Kasumi-1 (cell line): ENCODE measurements at places on chromosomes 11 and 22.

DNA sequence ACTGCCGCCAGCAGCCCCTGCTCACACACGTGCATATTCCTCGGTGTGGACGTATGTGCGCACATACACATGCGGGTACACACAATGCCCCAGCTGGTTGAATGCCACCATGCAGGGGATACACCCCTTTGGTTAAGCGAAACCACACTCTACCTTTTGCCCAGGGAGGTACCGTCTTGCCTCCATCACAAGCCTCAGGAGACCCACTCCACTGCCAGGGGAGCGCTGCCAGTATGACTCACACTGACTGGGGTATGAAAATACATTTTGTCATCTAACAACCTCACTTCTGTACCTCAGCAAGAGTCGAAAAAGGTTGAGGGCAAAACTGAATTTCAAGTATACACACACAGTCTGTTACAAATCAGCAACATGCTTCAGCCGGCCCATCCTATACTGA lies 39.4 kb downstream of the TMEM45B start:
- DNase-seq: no peak

- DNase-seq: no peak
These were observed 6.0 kb upstream of the FXYD6 start for GRCh38 chr11:117882311-117882905.

DNA sequence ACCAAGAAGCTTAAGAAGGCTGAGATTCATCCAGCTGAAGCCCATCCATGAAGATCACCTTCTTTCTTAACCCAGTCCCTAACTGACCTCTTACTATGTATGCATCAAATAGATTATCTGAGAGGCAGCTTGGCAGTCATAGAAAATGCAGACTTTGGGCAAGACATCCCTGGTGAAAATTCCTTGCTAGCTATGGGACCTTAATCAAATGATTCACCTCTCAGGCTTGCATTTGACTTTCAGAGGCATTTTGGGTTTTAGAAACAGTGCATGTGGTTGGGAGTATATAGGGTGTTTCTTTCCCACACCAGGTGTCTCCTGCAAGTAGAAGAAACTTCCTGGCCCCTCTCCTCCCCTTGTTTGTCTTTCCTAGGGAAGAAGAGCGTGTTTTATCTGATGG lies 188.5 kb upstream of the ISX start:
- no peak for DNase-seq

DNA sequence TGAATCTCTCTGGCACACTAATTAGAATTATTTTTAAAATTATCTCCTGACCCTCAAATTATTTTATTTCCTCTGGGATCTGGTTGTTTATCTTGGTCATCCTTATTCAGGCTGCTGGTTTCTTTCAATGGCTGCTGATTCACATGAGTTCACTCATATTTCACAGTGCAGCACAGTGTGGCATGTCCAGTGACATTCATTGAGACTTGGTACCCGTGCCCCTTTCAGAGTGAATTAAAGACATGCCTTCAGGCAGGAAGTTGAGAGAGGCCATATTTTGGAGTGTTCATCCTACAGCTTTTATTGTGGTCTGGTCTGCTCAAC lies 13.5 kb downstream of the DCPS start:
- DNase-seq: no peak

- no peak for DNase-seq
These were observed 61.3 kb upstream of the YPEL1 start for GRCh38 chr22:21796863-21797262.

GRCh38 chr11:93274851-93275250 lies 55.7 kb upstream of the DEUP1 start:
- no peak for DNase-seq

GRCh38 chr11:11173316-11174025 lies 179.6 kb downstream of the CSNK2A3 start:
- no peak for DNase-seq

- DNase-seq: peak; percentile 65
These were observed 8.6 kb downstream of the THYN1 start for GRCh38 chr11:134244593-134244992.

DNA sequence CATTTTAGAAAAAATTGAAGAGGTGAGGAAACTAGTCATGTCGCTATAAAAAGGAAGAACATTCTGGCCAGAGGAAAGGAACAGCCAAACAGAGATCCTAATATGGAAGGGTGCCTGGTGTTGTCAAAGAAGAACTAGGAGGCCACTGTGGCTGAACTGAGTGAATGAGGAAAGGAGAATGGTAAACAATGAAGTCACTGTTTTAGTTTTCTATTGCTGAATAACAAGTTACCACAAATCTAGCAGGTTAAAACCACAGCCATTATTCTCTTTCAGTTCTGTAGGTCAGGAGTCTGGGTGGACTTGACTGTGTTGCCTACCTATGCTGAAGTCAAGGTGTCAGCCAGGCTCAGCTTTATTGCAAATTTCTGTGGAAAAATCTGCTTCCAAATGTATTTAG lies 549.3 kb upstream of the CCDC90B start:
- DNase-seq: no peak

DNA sequence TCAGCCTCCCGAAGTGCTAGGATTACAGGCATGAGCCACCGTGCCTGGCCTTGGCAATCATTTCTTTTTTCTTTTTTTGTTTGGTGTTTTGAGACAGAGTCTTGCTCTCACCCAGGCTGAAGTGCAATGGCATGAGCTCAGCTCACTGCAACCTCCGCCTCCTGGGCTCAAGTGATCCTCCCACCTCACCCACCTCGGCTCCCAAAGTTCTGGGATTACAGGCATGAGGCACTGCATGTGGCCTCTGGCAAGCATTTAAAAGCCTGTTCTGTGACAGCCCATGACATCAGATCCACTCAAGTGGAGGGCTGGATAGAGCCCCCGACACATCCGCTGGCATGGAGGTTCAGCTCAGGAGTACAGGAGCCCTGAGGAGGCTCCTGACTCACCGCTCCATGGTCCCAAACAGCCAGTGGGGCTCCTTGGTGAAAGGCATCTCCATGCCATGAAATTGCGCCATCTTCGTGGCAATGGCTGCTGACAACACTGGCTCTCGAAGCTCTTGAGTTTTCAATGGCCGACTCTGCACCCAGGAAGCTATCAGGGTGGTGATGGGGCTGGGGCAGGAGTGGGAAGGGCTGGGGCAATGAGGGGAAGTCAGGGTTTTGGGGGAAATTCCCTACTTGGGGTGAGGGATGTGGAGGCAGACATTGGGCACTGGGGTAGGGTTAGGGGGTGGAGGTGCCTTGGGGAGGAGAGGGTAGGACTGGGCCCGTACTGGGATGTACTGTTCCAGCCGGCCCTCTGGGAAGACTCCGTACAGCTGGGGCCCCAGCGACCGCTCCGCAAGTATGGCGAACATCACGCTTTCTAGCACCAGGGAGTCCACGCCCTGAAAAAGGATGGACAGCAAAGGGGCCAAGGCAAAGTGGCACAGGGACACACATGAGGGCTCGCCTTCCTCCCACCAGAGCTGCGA lies 1.4 kb downstream of the CHKB start:
- DNase-seq: no peak

- DNase-seq: no peak
These were observed 68.2 kb downstream of the METTL15 start for GRCh38 chr11:28176351-28176750.

DNA sequence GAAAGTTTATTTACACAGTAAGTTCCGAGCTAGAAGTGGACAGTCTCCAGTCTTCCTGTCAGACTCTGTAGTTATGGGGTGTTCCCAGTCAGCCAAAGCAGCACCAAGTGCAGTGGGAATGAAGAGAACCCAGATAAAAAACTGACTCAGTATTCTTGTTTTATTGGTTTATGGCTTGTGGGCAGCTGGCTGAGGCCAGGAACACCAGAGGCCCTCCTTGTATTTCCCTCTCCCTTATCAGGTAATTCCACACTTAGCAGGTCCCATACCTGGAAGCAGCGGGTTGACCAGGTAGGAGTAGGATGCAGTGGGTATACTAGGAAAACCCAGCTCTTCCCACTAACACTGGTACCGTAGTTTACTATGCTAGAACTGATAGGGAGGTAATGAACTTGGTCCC lies 3.5 kb upstream of the BACE1-AS start:
- DNase-seq: no peak

- DNase-seq: no peak
These were observed 1.9 kb upstream of the RNH1 start for GRCh38 chr11:508956-509355.

- DNase-seq: peak; percentile 34
These were observed 7.6 kb downstream of the SLC29A2 start for GRCh38 chr11:66363805-66364535.

DNA sequence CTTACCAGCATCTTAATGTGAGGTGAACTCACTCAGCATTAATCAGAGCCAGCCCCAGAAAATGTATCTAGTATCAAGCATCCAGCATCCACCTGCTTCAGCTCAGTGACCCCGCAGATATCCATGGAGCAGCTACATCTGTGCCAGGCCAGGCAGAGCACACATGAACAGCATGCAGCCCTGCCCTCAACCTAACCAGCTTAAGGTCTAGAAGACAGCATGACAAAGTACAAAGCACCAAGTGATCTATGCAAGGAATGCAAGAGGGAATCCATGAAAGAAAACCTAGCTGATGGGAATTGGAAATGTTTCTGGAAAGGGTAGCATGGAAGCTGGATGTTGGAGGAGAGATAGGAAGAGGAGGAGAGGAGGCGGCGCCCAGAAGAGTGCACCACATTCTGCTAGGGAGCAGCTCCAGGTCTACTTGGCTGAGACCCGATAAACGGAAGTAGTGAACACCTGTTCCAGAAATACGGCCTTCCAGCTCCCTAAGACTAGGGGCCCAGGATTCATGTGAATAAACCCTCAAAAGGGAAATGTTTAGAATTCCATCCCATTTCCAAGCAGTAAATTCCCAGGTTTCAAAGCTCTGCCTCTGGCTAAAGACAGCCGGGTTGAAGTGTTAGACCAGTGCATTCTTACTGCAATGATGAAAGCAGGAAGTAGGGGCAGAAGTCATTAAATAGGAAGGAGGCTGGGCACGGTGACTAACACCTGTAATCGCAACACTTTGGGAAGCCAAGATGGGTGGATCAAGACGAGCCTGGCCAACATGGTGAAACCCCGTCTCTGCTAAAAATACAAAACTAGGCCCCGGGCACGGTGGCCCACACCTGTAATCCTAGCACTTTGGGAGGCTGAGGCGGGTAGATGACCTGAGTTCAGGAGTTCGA lies 23.5 kb upstream of the L3MBTL2 start:
- DNase-seq: peak; percentile 56

DNA sequence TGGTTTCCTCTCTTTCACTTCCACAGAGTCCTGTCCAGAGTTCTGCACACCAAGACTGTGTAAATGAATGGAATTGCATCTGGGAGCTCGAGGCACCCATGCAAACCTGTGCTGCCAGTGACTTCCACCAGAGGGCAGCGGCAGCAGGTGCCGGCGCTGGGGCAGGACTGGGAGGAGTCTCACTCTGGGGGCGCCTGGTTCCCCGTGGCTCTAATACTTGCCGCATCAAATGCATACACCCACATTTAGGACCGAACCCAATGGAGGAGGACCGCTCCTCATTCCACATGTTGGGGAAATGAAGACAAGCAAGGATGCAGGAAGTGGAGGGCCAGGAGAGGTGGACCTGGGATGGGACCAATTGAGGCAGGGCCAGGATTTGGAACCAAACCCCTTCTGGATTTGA lies 1.1 kb upstream of the CD6 start:
- DNase-seq: peak; percentile 71

- DNase-seq: no peak
These were observed 2.3 kb upstream of the TMEM45B start for GRCh38 chr11:129813231-129813791.

- DNase-seq: no peak
These were observed 5.8 kb downstream of the MB start for GRCh38 chr22:35611200-35611890.

DNA sequence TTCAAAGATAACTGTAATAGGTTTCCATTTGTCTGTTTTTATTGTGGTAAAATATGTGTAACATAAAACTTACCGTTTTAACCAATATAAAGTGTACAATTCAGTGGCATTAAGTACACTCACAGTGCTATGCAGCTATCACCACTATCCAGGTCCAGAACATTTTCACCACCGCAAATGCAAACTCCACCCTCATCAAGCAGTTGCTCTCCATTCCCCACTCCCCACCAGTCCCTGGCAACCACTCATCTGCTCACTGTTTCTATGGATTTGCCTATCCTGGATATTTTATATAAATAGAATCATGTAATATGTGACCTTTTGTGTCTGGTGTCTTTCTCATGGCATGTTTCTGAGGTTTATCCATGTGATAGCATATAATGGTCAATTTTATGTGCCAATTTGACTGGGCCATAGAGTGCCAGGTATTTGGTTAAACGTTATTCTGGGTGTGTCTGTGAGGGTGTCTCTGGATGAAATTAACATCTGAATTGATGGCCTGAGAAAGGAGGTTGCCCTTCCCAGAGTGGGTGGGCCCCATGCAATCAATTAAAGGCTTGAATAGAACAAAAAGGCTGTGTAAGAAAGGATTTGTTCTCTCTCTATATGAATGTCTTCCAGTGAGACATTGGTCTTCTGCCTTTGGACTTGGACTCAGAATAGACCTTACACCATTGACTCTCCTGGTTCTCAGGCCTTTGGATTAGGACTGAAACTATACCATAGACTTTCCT lies 17.2 kb upstream of the SMCO4 start:
- no peak for DNase-seq

GRCh38 chr11:1508986-1509385 lies 22.4 kb upstream of the MOB2 start:
- DNase-seq: no peak

DNA sequence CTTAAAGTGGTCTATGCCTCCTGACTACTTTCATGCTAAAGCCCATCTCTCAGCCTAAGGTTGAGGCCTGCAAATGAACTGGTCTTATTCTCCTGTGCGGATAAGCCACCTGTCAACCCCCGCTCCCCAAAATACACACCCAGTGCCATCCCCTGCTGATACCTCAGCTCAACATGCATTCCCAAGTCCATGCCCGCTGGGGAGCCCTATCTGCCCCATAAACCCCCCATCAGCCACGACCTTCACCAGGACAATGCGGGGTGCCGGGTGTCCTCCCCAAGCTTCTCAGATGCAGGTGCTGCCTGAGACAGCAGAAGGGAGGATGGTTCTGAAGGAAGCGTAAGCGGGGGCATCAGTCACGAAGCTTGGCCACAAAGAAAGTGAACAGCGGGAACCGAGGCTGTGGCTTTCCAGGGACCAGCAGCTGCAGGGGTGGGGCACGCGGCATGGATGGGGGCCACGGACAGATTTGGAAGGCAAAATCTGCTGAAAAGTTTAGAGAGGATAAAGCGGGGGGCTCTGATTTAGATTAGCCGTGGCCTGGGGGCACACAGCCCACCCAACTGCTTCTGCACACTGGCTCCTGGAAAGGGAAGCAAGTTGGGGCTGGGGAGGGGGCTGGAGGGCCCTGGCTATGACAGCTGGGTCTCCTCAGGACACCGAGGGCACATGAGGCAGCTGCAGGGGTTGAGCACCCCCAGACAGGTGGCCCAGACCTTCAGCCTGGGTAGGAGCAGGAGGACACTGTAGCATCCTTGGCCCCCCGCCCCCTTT lies 1391.9 kb downstream of the TBC1D22A start:
- DNase-seq: no peak

- DNase-seq: no peak
These were observed 48.4 kb upstream of the MUC15 start for GRCh38 chr11:26620282-26621045.

- DNase-seq: no peak
These were observed 1.6 kb upstream of the QSER1 start for GRCh38 chr11:32890843-32891656.
